Activated B cell treated with CpG ODN at 0.5 μM for 24 hours (primary cell): ENCODE measurements at places on chromosomes 16 and 17.
A peak's percentile ranks its signal among the peaks of the same experiment; 100 is the strongest.

- no peak for DNase-seq
These were observed 24.4 kb downstream of the NAA60 start for GRCh38 chr16:3467921-3468320.

- no peak for DNase-seq
These were observed 223.2 kb upstream of the DYNLRB2 start for GRCh38 chr16:80317599-80318037.

GRCh38 chr17:18066866-18067265, 20.9 kb upstream of the DRG2 start:
- no peak for DNase-seq

DNA sequence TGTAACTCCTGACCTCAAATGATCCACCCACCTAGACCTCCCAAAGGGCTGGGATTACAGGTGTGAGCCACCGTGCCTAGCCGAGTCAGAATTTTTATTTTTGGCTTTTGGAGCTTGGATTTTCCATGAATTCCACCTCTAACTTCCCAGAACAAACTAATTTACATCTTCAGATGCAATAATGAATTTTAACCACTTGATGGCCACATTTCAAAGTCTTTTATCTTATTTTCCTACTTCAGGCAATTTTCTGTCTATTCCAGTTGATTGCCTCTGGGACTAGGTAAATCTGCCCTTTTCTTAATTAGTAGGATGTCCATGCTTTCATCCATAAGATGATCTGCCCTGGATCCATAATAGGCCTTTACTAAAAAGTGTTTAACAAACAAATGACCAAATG, 156.4 kb upstream of the ANKFN1 start:
- no peak for DNase-seq

DNA sequence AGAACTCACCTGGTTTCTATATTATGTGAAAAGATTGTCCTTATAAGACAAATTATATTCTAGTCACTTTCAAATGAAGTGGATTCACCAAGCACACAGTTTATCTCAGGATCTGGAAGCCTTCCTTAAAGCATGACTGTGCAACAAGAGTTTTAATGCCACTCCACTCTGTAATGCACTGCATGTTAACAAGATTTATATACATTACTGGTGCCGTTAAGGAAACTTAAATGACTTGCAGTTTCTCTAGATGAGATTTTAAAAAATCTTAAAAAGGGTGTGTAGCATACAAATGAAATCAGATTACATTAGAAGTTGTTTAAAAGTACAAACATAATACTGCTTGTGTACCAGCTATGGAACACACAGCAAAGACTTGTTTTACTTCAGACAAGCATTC, 150.8 kb downstream of the SNX11 start:
- no peak for DNase-seq

GRCh38 chr16:10180042-10180770, 2.0 kb downstream of the GRIN2A start:
- DNase-seq = no peak

- no peak for DNase-seq
These were observed 29.7 kb downstream of the MPP2 start for GRCh38 chr17:43877451-43878155.

GRCh38 chr17:1735834-1736347, 6.8 kb upstream of the SERPINF2 start:
- DNase-seq = no peak

DNA sequence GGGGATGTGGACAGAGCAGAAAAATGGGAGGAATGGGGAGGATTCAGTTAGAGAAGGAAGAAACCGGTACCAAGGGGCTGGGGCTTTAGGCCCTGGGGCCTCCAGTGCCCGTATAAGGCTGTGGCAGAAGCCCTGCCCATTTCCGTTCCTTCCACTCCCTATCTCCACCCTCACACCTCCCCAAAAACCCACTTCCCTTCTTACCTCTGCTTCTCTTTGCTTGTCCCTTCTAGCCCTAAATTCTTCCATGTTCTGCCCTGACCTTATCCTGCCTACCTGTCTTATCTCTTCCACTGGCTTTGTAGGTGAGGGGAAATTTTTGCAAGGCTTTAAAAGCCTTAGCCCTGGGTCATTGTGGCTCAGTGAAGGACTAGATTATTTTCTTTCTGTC, 4.1 kb downstream of the RNF167 start:
- no peak for DNase-seq

DNA sequence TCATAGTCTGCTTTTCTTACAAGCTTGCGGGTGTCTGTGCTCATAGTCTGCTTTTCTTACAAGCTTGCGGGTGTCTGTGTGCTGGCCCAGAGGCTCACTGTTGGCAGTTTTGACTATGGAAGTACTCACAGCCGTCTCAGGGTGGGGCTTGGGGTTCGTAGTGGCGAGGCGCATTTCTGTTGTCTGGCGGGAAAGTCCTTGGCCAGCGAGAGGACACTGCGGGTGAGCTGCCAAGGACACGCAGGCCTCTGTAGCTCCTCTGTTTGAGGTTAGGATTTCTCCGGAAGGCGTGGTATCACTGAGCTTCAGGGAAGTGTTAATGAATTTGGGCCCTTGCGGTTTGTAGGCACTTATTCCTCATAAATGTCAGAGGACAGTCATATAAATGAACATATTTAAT, 13.5 kb downstream of the TBCD start:
- no peak for DNase-seq

DNA sequence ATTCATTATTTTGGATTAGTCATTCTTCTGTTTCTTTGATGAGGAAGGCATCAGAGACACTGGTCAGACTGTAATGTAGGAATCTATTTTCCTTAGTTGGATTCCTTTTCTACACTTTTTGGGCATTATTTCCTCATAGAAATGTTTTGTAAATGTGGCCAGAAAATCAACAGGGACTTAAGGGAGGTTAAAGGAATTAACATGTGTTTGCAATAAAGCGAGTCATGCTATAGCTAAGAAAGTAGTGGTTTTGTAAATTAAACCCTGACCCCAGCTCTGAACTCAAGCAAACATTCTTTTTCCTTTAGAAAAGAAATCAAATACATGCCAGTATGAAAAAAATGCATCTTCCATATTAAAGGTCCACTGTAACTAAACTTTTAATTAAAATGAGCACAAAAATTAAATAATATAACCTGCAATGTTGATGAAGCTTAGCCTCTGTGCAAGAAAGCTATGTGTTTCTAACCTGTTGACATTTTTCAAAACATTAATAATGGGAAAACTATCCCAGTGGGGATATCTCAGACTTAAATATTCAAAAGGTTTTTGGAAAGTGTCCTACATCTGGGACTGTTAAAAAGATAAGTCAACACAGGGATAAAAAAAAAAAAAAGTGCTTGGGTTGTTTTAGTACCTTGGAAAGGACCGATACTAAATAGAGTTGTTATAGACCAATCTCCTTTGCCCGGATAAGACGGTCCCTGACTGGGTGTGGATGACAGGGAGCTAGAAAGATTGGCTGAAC, 428.0 kb downstream of the CA10 start:
- no peak for DNase-seq

DNA sequence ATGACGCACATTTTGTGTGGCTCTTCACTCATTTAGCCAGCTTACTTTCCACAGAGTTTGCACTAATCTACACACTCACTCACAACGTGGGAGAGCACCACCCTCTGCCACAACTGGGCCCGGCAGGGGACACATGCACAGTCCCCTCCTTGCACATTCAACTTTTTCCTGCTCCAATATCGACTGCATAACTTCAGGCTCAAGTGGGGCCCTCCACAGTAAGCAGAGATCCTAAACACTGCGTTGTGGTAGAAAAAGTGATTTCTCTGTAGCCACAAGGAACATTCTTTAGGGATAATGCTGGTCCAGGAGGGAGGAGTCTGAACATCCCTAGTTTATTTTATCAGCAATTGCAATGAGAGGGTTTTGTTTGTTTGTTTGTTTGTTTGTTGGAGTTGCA, 40.0 kb downstream of the MRPS23 start:
- DNase-seq = no peak

DNA sequence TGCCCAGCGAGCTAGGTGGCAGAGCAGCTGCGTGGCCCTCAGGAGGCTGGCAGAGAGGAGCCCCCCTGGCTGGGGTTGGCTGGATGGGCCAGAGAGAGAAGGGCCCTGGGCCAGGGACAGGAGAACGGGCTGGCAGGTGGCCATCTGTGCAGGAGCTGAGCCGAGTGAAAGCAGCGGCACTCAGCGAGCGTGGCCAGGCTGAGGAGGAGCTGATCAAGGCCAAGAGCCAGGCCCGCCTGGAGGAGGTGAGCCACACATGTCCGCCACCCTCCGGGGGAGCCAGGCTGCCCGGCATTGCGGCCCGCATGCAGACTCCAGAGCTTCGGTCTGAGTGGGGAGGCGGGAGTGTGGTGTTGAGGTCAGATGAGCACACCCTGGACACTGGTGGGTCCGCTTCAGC, 2.1 kb upstream of the RAC3 start:
- DNase-seq = no peak

DNA sequence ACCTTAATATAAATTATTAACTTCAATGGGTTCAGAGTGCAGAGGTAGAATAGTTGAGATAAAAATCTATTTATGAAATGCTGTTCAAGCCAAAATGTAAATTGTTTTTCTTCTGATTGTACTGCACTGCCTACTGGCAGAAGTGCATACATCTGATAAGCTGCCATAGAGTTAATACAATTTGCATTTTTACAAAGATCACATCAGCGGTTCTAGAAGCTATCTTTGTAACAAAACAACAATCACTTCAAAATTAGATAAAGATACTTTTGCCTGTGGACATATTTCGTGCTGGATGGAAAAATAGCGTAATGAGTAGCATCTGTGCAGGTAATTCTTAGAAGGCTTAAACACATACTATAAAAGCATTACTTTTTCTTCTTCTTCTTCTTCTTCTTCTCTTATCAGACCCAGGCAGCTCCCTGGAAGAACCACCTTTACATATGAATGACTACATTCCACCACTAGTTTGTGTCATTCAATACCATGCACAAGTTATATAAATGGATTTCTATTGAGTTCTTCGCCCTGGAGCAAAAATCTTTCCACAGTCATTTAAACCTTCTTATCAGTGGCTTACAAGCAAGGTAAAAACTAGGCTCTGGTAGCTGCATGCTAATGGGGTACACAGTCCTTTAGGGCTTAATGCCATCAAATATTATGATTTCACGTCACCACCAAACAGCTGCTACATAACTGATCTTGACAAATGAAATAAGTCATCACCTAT, 47.0 kb downstream of the SYNRG start:
- no peak for DNase-seq

DNA sequence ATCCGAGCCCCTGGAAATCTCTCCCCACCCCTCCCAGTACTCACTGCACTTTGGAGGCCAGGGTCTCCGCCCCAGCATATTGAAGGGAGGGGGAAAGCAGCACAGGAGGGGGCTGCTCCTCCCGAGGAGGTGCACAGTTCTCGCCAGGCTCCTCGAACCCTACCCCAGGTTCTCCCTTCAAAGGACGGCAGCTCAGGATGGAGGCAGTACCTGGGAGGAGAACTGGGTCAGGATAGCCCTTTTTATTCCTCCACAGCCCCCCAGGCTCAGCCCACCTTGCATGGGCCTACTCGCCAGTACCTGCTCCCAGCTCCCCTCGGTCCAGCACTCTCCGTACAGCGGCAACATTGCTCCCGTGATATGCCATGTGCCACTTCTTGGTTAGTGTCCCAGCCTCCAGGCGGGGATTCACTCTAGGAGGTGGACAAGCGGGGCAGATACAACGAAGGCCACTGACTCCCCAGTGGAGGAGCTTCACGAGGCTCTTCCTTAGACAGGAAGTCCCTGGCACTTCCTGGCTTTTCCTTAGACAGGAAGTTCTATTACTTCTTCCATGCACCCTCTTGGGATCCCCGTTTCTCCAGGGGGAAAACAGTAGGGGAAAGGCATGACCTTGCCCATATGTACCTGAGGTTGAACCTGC, 2.1 kb upstream of the GPS2 start:
- no peak for DNase-seq

DNA sequence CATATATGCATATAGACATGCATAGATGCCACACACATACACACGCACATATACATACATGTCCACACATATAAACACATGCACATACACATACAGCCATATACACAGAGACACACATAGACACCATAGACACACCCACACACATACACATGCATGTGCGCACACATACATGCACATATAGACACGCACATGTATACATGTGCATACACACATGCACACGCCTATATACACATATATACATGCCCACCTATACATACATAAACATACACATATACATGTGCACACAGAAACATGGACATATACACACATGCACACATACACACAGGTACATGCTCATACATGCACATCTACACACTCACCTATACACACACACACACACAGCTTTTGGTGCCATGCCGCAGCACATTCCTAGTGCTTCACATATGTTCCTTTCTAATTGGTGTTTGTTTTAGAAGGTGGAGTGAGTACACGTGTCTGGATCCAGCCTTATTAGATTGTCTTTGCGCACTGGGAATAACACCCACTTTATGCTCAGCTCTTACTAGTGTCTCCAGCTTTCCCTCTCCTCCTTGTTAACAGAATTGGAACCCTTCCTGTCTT, 198.0 kb downstream of the RPTOR start:
- DNase-seq = no peak

DNA sequence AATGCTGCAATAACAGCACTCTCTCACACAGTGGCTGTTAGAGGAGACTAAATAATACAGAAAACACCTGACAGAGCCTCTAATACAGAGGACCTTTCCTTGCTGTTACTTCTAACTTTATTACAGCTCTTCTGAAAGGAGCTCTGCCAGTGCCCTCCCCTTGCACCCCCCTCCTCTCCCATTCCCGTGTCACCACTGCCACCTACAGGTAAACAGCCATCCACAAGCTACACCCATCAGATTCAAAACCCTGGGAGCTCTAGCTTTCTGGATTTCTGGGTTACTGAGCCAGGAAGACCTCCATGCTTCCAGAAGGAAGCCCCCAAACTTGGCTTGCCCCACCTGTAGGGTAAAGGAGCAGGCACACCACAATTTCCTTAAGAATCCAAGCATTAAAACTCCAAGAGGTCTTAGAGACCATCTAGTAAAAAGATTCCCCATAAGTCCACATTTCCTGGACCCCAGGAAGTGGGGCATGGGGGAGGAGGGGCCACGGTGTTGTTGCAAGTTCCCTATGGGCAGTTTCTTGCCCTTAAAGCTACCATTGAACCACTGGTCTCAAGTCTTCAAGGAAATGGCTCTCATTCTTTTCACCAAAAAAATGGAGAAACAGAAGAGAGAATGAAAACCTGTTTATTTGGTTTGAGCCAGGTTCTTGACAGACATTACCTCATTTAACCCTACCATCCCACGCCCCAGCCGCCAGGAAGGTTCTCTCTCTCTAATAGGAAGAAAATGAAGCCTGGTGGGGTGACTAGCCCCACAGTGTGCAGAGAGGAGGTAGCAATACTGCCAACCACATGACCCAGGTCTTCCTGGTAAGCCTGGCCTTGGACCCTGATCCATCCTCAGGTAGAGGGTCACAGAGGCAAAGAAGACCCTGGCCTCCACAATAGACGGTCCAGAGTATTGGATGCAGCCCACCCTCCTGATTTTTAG, 52.8 kb downstream of the TOM1L2 start:
- peak; percentile 29 for DNase-seq

DNA sequence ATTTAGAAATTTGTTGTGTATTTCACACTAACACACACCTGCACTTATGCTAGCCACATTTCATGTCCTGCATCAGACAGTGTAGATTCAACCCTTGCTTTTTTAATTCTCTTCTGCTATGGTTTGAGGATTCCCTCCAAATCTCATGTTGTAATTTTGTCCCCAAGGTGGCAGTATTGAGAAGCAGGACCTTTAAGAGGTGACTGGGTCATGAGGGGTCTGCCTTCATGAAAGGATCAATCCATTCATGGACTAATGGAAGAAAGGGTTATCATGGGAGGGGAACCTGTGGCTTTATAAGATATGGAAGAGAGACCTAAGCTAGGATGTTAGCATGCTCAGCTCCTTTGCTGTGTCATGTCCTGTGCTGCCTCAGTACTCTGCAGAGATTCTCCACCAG, 1032.2 kb downstream of the CDH11 start:
- no peak for DNase-seq

GRCh38 chr17:33055746-33056145, 64.1 kb downstream of the SPACA3 start:
- DNase-seq = no peak
